ENCODE measurements at places on chromosomes 7 and 10.

GRCh38 chr10:95456516-95456915 is 104.7 kb downstream of the SORBS1 start:
- no peak for DNase-seq

DNA sequence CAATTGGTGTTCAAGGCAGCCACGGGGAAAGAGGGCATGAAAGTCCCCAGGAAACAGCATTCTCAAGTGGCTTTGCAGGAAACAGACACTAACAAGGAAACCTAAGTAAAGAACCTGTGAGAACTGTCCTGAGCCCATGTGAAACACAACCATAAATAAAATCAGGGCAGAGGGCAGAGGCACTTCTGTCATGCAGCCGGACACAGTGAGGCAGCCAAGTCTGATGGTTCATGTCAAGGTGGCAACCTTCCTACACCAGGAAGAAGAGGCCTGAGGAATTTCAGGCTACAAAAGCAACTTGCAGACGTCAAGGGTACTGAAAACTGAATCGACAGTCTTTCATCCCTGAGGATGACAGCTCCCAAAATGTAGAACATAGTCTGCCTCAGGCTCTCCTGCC is 458.2 kb upstream of the NPVF start:
- no peak for DNase-seq

GRCh38 chr10:109895095-109895818 is 28.1 kb downstream of the XPNPEP1 start:
- DNase-seq = no peak

DNA sequence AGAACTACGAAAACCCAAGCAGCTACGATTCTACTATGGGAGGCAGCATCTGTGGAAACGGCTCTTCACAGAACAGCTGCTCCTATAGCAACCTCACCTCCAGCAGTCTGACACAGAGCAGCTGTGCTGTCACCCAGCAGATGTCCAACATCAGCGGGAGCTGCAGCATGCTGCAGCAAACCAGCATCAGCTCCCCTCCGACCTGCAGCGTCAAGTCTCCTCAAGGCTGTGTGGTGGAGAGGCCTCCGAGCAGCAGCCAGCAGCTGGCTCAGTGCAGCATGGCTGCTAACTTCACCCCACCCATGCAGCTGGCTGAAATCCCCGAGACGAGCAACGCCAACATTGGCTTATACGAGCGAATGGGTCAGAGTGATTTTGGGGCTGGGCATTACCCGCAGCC is 81.6 kb upstream of the SAMD8 start:
- no peak for DNase-seq

GRCh38 chr7:157506268-157506667 is 169.5 kb downstream of the DNAJB6 start:
- DNase-seq = no peak

GRCh38 chr7:7693881-7694280 is 24.5 kb downstream of the RPA3 start:
- DNase-seq = no peak

GRCh38 chr7:100675105-100675451 is 1.5 kb downstream of the GNB2 start:
- no peak for DNase-seq

GRCh38 chr7:135160098-135160857 is 10.2 kb downstream of the CYREN start:
- no peak for DNase-seq

- no peak for DNase-seq
Observed at GRCh38 chr10:43885842-43886241, 237.2 kb upstream of the ZNF32 start.

DNA sequence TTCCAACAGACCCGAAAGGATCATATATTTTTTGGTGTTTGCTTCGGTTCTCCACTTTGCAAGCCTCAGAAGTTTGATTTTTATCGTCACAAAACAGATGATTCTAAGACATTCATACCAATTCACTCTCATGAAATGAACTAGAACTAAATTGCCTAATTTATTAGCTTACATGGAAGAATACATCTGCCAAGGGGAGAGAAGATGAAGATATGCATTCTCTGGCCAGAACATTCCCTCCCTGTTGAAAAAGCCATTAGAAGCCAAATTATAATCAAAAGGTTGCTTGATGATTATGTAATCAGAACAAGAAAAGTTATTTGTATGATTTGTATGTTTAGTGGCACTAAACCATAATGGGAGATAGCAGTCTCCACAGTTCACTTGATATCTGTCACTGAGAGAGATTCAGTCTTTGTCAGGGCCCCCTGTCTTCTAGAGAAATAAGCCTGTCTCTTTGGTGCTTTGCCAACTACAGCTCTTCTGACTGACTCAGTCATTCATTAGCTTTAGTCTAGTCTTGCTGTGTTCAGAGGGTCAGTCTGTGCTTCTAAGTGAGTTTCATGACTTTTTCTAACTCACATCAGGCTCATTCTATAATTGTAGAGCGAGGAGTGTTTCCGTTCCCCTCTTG is 95.3 kb upstream of the GNAI1 start:
- DNase-seq = no peak

GRCh38 chr10:2196272-2196671 is 458.9 kb upstream of the ADARB2 start:
- DNase-seq = no peak

DNA sequence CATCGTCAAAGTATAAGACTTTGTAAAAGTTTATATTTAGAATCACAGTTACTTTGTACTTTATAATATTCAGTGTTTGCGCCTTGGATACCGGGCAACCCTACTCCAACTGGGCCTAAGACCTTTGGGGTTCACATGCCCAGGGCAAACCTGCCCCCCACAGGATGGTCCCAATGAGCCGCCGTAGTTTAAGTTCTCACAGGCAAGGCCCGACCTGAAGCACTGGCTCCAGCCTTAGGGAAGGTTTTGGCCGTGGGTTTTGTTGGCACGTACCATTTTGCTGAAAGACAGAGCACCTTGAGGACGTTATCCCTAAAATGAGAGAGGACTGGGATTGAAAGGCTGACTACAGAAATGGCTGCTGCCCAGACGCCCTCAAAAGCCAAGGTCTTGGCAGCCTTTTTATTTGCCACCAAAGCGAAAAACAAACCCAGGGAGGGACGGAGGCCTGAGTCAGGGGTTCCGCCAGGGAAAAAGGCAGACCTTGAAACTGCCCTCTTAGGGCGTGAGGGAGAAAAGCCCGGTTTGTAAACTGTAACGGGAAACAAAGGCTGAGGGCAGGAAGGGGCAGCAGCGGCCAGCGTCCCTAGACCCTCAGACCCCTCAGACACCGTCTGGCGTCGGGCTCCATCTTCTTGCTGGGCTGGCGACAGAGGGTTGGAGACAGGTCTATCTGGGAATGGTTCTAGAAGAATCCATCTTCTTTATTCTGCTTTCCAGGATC is at the start of gene CCDC172:
Gene CCDC172 (plus strand): TSS at position 222 of the 724 bp plus-strand sequence. CDS start 564 bp downstream, outside the sequence.
- DNase-seq = no peak

DNA sequence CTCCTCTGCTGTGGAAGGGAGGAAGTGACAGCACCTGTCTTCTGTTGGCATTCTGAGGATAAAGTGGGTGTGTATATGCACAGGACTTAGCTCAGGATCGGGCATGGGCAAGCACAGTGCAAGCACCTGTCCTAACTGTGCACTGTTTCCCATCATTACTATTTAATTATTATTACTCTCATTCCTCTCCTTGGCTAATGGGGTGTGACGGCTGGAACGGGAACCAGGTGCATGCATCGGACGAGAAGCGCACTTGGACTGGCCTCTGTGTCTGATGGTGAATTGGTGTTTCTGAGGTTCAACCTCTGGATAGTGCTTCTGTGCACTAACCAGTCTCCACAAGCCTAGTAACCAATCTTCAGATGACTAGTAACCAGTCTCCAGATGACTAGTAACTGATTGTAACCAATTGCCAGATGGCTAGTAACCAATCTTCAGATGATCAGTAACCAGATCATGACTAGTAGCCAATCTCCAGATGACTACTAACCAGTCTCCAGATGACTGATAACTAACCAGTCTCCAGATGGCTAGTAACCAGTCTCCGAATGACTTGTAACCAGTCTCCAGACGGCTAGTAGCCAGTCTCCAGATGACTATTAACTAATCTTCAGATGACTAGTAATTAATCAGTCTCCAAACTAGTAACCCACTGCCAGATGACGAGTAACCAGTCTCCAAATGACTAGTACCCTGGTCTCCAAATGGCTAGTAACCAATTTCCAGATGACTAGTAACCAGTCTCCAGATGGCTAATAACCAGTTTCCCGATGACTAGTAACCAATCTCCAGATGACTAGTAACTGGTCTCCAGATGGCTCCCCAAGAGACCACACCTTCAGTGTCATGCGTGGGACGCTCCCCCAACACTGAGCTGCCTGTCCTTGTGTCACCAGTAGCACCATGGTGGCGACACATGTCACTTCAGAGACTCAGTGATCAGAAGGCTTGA is 85.8 kb downstream of the PAXIP1 start:
- DNase-seq = no peak

- DNase-seq = no peak
Observed at GRCh38 chr10:86257683-86258082, 108.9 kb downstream of the GRID1 start.

DNA sequence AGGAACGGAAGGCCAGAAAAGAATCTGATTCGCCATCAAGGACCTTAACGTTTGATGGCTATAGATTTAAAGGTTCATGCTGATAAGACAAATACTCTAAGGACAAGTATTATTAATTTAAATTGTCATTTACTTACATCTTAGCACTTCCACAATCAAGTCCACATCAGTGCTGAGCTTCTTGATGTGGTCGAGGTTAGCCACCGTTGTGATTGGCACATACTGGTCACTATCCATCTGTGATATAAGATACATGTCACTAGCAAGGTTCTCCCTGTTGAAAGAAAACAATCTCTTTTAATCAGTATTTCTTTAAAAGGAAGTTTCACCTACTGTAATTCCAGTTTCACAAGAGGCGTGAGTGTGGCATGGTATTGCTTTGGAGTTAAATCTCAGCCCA is 88.7 kb downstream of the LARP4B start:
- DNase-seq = no peak

DNA sequence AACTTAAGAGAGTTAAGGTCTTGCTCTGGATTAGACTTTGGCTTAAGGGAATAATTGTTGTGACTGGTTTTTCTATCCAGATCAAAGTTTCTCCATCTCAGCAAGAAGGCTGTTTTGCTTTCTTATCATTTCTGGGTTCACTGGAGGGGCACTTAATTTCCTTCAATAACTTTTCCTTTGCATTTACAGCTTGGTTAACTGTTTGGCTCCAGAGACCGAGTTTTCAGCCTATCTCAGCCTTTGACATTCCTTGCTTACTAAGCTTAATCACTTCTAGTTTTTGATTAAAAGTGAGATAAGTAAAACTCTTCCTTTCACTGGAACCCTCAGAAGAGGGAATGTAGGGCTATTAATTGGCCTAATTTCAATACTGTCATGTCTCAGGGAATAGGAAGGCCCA is 76.4 kb downstream of the LARP4B start:
- no peak for DNase-seq

GRCh38 chr7:75957021-75957736 is 37.2 kb downstream of the TMEM120A start:
- no peak for DNase-seq

DNA sequence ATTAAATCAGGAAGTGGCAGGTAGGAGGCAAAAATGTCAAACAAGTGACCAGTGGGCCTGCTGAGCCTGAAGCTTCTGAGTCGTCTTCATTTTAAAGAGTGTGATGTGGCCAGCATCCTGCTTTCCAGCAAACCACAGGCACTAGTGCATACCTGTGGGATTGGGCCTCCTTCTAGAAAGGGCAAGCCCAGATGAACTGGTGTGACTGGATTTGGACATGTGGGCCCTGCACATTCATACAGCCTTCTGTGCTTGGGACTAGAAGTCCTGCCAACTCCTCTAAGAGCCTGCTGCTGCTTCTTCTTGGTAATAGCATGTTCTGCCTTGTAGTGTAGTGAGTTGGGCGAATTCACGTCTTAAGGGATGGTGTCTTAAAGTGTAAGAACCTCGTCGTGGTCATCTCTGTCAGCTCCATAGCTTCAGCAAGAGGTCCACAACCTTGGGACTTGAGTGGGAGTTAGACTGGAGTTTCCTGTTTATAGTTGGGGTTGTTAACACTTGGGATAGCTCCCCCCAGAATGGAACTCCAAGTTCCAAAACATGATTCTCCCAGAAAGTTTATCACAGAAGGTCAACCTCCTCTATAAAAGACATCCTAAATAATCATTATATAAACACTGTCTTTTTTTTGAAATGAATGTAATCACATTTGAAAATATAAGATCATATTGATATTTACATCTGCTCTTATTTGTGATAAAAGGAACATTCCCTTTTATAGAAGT is 11.2 kb downstream of the BMPER start:
- no peak for DNase-seq

GRCh38 chr10:24982319-24983112 is 30.1 kb upstream of the PRTFDC1 start:
- no peak for DNase-seq

DNA sequence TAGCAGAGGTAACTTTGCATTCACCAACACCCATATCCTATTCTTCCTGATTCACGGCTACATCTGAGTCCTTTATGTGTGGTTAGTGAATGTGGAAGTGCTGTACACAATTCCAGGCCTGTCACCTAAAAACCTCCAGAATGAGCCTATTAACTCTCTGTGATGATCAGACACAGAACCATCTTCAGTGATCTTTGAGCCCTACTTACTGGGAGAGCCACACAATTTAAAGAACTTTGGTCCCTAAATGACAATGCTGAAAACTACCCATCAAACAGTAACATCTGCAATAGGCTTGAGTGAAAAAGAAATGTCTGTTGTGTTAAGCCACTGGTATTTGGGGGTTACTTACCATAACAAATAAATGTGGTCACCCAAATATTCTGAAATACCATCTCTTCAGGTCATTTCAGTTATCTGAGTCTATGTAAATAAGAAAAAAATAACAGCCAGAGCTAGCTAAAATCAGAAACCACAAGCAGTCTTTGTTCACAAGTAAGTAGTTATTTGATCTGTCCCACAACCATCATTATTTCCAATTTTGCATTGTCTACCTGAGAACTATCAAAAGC is 145.7 kb downstream of the HGF start:
- no peak for DNase-seq

- DNase-seq = no peak
Observed at GRCh38 chr7:148037044-148037443, 553.5 kb upstream of the C7orf33 start.

DNA sequence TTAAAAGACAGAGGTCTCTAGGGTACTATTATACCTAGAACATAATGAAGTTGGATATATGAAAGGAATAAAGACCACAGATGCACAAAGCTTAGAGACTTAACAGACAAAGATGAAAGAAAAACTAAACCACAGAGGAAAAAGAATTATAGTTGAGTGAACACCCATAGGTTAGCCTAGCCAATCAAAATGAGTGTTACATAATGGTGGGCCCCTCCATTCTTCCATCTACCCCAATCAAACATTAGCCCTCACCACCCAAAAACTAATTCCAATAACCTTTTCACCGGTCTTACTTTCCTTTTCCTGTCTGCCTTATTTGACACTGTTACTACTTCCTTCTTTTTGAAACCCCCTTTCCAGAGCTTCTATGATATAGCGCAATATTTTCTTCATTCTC is 130.1 kb downstream of the ELMO1 start:
- no peak for DNase-seq

All from activated CD4-positive, CD25-positive, alpha-beta regulatory T cell (primary cell).